ENCODE measurements at places on chromosomes 1 and 21. TPM values are rescaled to one million over a fixed set of nuclear protein-coding genes. Genes with fewer than 3 reads are reported as not detected.

- H3K27me3 ChIP-seq = no peaks in the 10 kb centered on the region
- H3K4me3 ChIP-seq = no peak overlapping the region
- H3K4me1 ChIP-seq = no peaks in the 10 kb centered on the region
- no peak overlapping the region for H3K27ac ChIP-seq
Observed at GRCh38 chr21:35057428-35057827, 8.3 kb upstream of the RUNX1 start.

- no peaks in the 10 kb centered on the region for H3K36me3 ChIP-seq
- peaks cover 5% of the 10 kb centered on the region for H3K4me1 ChIP-seq
- no peak for DNase-seq
- no peak overlapping the region for H3K27ac ChIP-seq
- no peak overlapping the region for H3K4me3 ChIP-seq
- no peaks in the 10 kb centered on the region for H3K27me3 ChIP-seq
Observed at GRCh38 chr1:109641078-109641740, 14.7 kb upstream of the GSTM4 start.

DNA sequence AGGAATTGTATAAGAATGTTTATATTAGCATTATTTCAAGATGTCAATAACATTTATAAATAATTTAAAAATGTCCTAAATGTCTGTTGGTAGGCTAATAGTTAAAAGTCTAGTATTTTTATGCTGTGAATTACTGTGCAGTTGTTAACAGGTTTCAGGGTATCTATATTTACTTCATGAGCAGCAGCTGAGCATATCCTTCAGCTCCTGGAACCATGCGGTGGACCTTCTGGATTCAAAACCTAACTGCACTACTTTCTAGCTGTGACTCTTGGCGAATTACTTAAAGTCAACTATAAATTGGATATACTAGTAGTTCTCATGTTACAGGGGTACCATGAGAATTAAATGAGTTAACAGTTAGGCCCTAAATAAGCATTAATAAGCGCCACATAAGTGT is 3.7 kb downstream of the CEP350 start:
- H3K4me3 ChIP-seq = no peak overlapping the region
- H3K36me3 ChIP-seq = no peaks in the 10 kb centered on the region
- no peak overlapping the region for H3K27ac ChIP-seq
- no peak for DNase-seq

DNA sequence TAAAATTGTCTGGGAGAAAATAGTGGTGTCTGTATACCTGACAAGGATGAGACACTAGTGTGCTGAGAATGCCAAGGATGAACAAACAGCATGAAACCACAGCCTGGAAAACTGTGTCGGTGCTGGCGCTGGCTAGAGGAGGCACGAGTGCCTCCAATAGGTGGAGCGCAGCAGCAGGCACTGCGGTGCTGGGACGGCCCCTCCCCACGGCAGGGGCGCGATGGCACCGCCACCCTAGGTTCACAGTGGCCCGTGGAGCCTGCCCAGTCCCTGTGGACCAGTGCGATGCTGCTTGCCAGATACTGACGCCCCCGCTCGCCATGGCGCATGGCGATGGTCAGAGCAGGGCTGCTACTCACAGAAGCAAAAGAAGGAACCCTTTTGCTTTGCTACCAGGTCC is 6.8 kb downstream of the CFAP410 start:
- no peak for DNase-seq
- H3K36me3 ChIP-seq = no peaks in the 10 kb centered on the region
- no peaks in the 10 kb centered on the region for H3K27me3 ChIP-seq

DNA sequence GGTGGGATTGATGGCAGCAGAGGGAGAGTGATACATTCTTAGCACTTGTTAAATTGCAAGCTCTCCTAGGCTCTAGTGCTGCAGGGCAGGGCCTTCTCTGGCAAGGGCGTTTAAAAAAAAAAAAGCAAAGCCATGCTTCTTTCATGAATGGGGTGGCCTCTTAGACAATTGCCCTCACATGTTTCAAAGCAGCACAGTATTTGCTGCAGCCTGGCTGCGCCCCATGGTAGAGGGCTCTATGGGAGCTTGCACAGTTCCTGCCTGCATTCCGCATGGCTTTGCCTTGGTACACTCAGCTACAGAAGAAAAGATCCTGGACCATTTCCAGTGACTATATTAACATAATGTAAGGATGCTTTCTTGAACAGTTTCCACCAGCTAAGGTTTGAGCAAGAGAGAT is 267.2 kb downstream of the ZNF648 start:
- no peaks in the 10 kb centered on the region for H3K36me3 ChIP-seq
- H3K27ac ChIP-seq = no peak overlapping the region
- no peaks in the 10 kb centered on the region for H3K27me3 ChIP-seq
- no peak overlapping the region for H3K4me3 ChIP-seq
- H3K4me1 ChIP-seq = no peaks in the 10 kb centered on the region
- no peak for DNase-seq

- no peaks in the 10 kb centered on the region for H3K27me3 ChIP-seq
- no peaks in the 10 kb centered on the region for H3K4me1 ChIP-seq
- no peak overlapping the region for H3K27ac ChIP-seq
Observed at GRCh38 chr1:56329970-56330369, 249.4 kb downstream of the PLPP3 start.

The NLRP3 gene
- total RNA-seq = 3.4 TPM

The A3GALT2 gene
- total RNA-seq = not detected

The PADI2 gene
- total RNA-seq = not detected

DNA sequence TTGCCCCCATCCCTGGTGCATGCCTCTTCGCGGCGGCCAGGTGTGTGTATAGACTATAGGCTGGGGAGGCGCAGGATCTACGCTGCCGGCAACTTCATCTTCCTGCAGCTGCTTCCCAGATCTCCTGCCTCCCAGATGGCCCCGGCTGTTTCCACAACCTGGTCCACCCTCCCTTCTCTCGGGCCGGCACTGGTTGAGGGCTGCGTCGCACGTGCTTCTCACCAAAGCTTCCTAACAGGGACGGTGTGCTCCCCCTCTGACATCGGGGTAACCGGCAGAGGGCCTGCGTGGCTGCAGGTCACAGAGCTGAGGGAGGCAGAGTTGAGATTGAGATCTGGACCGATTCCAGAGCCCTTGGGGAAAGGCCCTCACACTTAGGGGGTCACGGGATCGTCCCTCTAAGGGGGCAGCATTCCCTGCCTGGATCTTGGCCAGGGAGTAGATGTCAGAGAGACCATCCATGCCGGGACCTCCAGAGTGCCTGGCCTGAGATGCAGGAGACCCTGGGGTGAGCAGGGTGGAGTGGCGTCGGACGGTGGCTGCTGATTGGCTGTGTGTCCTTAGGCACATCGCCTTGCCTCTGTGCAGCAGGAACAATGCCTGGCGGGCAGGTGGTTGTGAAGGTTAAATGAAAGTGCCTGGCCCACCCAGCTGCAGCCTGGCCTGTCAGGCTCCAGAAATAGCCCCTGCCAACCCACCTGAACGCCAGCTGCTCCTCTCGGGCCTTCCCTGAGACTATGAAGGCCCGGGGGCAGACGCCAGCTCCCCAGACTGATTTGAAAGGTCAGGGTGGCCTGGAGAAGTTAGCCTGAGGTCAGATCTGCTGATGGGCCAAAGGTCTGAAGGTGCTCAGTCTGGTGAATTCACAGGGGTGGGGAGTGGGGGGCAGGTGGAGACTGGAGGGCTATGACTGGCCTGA is 6.1 kb upstream of the MASP2 start:
- no peak for DNase-seq
- H3K4me1 ChIP-seq = no peaks in the 10 kb centered on the region
- H3K27ac ChIP-seq = no peak overlapping the region
- no peaks in the 10 kb centered on the region for H3K36me3 ChIP-seq
